ENCODE measurements at places on chromosomes 13 and 19.

- DNase-seq: no peak
Measured at GRCh38 chr19:29565171-29565570, 39.4 kb downstream of the VSTM2B start.

GRCh38 chr13:98785405-98785804 is 32.9 kb upstream of the SLC15A1 start:
- DNase-seq: no peak

DNA sequence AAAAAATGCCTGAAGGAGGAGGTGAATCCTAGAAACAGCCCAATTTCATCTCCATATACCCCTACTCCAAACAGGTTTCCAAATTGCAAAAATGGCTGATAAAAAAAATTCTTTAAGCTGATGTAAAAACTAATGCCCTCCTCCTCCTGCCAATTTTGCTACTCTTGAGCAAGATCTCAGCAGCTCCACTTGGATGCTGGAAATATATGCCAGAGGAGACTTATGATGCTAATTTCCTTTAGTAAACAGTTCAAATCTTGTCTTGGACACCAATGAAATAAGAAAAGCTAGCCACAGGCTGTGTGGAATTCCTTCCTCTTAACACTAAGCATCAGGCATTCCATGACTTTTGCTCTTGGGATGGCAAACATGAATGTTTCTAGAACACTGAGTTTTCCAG is 67.5 kb downstream of the INSR start:
- no peak for DNase-seq

GRCh38 chr13:58474581-58474980 is 843.0 kb downstream of the PCDH17 start:
- DNase-seq: no peak

DNA sequence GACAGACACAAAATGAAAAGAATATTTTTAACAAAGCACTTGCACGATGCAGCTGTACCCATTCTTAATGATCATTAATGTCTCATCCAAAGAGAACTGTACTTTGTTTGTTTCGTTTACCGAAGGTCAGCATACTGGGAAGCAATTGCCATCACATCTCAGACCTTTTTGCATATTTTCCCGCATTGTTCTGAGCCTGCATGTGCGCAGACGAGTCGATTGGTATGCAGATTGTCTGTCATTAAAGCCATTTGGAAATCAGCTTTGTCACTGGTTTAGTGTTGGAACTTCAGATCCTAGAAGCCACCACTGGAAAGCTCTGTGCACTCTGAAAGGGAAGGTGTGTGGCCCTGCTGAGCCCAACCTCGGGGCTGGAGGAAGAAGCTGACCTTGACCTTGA is 15.6 kb downstream of the SPACA7 start:
- no peak for DNase-seq

GRCh38 chr19:45771311-45771933 is 2.4 kb upstream of the SIX5 start:
- no peak for DNase-seq

- no peak for DNase-seq
Measured at GRCh38 chr19:40754611-40755247, 3.7 kb downstream of the SNRPA start.

GRCh38 chr13:30798776-30799355 is 63.5 kb downstream of the ALOX5AP start:
- no peak for DNase-seq

GRCh38 chr13:99559560-99559959 is 58.3 kb downstream of the TM9SF2 start:
- no peak for DNase-seq

- no peak for DNase-seq
Measured at GRCh38 chr13:93413972-93414717, 187.5 kb downstream of the GPC6 start.

- no peak for DNase-seq
Measured at GRCh38 chr13:24692561-24692960, 12.4 kb downstream of the ATP12A start.

DNA sequence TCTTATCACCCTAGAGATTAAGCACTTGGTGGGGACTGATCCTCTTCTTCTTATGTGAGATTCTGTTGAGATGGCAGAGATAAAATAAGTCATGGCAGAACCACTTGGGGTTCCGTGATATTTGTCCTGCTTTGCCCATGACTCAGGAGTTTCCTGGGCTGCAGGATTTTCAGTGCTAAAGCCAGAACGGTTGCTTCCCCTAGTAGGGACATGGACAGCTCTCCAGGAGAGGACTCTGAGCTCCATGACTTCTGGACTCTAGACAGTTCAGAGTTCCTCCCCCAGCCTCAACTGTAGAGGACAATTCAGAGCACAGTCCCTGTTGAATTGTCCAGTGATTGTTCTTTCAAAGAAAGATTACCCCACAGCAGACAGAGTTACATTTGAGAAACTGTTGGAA is 98.8 kb downstream of the OLFM4 start:
- DNase-seq: no peak

DNA sequence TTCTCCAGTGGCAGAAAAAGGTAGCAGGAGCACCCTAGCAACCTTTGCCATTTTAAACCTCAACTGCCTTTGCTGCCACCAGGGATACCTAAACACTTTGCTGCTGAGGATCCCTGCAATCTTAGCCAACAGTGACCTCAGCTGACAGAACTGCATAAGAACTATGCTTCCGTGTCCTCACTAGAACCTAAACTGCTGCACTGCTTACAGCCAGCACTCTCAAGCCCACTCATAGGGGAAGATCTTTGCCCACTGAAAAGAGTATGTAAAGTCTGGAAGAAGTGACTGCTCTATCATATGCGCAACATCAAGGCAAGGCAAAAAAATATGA is 270.0 kb upstream of the PCDH20 start:
- no peak for DNase-seq

GRCh38 chr13:28117689-28118377 is 17.5 kb upstream of the FLT3 start:
- DNase-seq: no peak

- DNase-seq: no peak
Measured at GRCh38 chr19:33819880-33820781, 23.5 kb downstream of the KCTD15 start.

DNA sequence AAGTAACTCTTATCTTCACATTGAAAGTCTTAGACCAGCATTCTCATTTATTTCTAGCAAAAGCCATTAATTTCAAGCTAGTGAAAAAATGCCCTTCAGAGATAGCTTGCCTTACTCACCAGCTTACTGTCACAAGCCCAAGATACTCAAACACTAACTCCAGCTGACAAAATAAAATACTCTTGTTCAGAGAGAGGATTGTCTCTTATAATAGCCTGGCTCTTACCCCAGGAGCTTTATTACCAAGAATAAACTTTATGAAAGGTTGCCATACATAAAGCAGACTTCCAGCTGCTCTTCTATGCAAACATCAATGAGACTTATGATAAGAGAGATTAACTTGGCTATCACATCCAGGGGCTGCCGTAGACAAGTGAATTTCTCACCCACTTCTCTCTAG is 53.6 kb downstream of the XPO4 start:
- no peak for DNase-seq

GRCh38 chr13:40814803-40815202 is 25.4 kb downstream of the SLC25A15 start:
- DNase-seq: no peak

GRCh38 chr19:47723581-47723940 is 10.3 kb downstream of the EHD2 start:
- DNase-seq: no peak

DNA sequence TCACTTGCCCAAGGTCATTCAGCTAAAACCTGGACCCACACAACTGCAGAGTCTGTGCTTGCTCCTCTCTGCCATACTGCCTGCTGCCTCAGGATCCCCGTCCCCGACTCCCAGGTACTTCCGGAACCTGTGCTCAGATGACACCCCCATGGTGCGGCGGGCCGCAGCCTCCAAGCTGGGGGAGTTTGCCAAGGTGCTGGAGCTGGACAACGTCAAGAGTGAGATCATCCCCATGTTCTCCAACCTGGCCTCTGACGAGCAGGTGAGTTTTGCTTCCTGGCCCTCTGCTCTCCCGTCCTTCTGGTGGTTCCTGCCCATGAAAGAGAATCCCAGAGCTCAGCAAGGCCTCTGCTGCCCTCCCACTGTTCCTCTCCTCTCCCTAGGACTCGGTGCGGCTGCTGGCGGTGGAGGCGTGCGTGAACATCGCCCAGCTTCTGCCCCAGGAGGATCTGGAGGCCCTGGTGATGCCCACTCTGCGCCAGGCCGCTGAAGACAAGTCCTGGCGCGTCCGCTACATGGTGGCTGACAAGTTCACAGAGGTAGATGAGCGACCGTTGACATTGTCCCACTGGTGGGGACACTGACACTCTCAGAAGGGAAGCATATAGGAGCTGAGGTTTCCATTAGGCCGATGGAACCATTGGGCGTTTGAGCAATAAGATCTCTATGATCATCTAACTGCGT is 22.9 kb downstream of the PPP2R1A start:
- DNase-seq: no peak

DNA sequence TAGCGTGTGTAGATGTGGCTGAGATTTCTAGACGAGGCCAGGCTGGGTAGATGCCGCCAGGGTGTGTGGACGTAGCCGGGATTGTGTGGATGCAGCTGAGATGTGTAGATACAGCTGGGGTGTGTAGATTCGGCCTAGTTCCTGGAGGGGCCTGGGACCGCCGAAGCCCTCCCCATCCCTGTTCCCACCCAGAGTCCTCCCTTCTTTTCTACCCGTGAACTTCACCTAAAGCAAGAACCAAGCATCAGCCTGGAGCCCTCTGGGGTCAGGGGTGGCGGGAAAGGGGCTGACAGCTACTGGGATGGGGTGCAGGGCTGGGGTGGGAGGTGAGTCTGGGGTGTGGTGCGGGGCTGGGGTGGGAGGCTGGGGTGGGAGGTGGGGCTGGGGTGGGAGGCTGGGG is 768 bp downstream of the TMPRSS9 start:
- DNase-seq: no peak

DNA sequence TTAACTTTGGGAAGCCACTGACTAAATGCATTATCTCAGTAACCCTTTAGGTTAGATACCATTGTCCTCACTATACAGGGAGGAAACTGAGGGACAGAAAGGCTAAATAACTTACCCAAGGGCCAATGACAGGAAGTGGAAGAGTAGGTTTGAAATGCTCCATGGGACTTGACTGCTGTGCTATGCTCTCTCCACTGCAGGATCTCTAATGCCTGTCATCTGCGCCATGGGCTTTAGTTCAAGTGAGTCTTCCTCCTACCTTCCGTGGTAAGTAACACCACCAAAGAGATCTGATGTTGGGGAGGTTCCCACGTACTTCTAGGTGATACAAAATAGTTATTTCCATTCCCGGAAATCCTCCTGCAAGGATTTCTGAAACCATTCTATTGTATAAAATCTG is 3.7 kb downstream of the DLEU7 start:
- no peak for DNase-seq

DNA sequence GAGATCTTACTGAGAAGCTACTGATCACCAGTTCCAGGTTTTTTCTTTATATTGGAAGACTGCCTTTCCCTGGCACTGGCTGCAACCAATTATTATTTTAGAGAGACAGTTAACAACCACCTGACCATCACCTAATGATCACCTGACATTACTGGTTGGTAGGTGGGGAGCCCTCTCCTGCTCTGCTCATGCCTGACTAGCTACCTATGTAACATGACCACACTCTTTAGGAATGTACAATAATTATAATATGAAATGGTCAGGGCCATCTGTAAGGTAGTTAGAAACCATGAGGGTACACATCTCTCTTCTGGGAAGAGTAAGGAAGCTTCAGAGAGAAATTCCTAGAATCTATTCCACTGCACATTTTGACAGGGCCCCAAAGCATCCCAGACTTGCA is 59.0 kb upstream of the SCEL start:
- no peak for DNase-seq

GRCh38 chr19:5326986-5327623 is 13.5 kb downstream of the PTPRS start:
- DNase-seq: no peak

Data from activated CD8-positive, alpha-beta memory T cell treated with anti-CD3 and anti-CD28 coated beads for 1 hour (primary cell).